ENCODE measurements at places on chromosomes 12 and 14.

GRCh38 chr14:49553892-49554291 is 32.3 kb downstream of the RPS29 start:
- no peak for DNase-seq

- no peak for DNase-seq
Observed at GRCh38 chr12:13373131-13373530, 176.6 kb downstream of the EMP1 start.

GRCh38 chr14:35987731-35988130 is 161.6 kb downstream of the BRMS1L start:
- DNase-seq, result no peak

- DNase-seq, result no peak
Observed at GRCh38 chr12:91651728-91652127, 469.1 kb upstream of the DCN start.

GRCh38 chr14:93160353-93160801 is 24.3 kb downstream of the MOAP1 start:
- peak; percentile 66 for DNase-seq

- DNase-seq, result no peak
Observed at GRCh38 chr14:58535044-58535443, 102.7 kb upstream of the DACT1 start.

- no peak for DNase-seq
Observed at GRCh38 chr12:90519285-90519684, 435.7 kb downstream of the CCER1 start.
